ENCODE measurements at places on chromosomes 12 and 14.

- no peak for DNase-seq
Observed at GRCh38 chr12:106774808-106775524, 484 bp downstream of the RIC8B start.

- DNase-seq: no peak
Observed at GRCh38 chr12:104752016-104752415, 206.1 kb downstream of the SLC41A2 start.

- no peak for DNase-seq
Observed at GRCh38 chr12:3885277-3886094, 12.3 kb upstream of the PARP11 start.

DNA sequence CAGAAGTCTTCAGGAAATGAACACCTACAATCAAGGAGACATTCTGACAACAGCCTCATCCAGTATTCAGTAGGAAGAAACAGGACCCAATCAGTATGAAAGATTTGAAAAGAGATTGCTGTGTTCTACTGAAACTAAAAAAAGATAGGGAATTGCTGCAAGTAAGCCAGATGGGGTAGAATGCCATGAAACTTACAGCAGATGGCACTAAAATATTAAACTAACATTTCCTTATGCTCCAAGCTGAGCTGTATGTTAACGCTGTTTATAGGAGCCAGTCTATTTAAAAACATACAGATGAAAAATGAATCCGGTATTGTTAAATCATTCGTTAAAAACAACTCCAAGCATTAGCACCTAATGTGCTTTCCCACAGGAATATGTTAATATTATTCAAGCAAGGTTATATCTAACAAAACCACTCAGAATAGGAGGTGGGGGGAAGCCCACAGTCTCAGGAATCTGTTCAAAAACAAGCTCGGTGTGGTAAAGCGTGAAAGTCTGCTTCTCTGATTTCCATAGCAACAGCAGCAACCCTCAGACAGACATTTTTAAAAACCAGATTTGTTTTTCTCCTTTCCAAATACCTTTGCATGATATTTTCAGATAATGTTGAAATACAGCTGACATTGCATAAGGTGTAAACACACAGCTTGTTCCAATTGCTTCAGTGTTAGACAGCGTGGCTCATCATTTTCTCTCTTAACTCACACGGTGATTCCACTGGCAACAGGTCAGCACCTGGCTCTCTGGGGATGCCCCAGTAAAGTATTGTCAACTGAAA, 131.4 kb upstream of the CCDC175 start:
- DNase-seq: no peak

DNA sequence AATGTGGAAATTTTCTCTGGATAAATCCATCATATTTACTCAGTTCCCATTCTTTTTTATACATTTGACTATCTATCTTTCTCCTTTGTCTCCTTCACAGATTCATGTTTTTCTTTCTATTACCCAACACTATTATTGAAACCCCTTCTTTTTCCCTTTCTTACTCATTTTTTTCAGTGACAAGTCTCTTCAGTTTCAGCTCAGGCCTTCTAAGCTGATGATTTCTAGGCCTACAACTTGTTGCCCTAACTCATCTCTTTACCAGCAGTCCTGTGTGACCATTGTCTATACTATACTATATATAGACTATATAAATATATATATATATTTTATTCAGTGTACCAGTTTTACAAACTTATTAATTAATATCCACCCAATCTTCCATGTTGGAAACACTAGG, 31.8 kb downstream of the SLC16A7 start:
- DNase-seq: no peak

DNA sequence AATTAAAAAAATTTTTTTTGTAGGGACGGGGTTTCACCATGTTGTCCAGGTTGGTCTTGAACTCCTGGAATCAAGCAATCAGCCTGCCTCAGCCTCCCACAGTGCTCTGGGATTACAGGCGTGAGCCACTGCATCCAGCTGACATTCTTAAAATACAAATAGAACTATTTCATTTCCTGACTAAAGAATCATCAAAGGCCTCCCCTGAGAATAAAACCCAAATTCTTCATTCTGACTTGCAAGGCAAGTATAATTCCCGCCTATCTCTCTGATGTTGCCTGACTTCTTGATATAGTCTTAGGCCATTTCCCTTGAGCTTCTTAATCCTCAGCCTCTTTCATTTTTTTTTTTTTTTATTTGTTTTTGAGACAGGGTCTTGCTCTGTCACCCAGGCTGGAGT, 4.4 kb upstream of the BICD1 start:
- no peak for DNase-seq

GRCh38 chr12:12474931-12475795, 87.5 kb downstream of the DUSP16 start:
- no peak for DNase-seq

DNA sequence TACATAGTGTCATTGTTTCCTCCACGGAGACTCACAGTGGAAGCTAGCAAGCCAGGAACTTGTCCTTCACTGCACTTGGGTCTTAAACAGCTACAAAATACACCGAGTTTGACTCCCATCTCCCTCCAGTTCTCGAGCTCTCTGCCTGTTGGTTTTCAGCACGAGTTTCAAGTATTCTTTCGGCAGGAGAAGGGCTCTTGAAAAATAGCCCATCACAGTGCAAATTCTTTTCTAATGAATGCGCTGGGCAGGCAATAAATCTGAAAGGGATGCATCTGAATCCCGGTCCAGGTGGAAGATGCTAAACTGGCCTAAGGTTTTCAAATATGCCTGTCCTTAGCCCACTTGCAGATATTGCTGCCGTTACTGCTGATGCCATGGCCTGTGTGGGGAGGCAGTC, 173.9 kb downstream of the CACNA1C start:
- no peak for DNase-seq

GRCh38 chr14:90678420-90678819, 137.8 kb downstream of the TTC7B start:
- no peak for DNase-seq

DNA sequence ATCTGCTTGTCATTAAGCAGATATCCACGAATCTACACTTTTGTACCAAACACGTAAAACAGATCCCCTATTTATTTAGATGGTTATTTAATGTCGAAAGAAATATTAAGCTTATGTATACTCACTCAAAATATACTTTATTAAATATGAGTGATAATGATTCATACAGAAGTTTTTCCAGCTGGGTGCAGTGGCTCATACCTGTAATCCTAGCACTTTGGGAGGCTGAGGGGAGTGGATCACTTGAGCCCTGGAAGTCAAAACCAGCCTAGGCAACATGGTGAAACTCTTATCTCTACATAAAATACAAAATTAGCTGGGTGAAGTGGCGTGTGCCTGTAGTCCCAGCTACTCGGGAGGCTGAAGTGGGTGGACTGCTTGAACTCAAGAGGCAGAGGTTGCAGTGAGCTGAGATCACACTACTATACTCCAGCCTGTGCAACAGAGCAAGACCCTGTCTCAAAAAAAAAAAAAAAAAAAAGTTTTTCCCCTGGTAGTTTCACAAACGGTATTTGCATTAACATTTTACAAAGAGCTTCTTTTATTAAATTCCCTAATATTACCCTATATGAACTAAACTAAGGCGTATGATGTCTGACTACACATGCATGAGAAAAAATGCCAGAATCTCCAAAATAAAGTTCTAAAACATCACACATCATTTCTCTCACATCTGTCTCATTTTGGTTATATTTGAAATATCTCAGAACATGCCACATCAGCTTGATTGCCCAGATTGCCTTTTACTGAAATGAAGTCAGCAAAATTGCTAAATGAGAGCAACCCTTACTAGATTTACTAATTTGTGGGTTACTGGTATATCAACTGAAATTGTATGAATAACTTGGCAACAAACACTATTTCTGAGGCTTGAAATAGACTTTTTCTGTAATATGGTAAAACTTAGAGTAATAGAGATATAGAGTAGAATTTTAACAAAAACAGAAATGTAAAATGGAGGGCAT, 74.9 kb downstream of the PAWR start:
- DNase-seq: no peak

DNA sequence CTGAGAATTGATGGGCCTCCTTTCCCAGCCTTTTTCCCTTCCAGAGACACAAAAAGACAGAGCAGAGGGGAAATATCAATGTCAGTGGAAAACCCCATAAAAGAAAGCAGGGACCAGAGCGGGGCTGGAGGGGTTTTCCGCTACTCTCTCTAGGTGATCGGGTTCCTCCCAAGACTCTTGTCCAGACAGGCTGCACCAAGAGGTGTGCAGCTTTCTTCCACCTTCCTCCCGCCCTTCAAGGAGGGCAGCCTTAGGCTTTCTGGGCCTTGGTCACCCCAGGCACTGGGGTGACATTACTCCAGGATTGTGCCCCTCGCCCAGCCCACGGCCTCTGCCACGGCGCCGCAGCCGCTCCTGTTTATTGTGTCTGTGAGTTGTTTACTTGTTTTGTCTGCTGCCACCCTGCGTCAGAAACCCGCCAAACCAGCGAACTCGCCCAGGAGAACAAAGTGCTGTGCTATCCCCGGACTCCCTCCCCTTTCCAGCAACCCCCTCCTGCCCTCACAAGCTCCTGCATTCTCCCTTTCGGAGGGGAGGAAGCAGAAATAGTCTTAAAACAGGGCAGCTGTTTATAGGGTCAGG, 6.7 kb upstream of the HOXC6 start:
- no peak for DNase-seq

GRCh38 chr12:45547132-45547531, 182.4 kb upstream of the ARID2 start:
- no peak for DNase-seq

- DNase-seq: no peak
Observed at GRCh38 chr12:16884056-16884455, 278.1 kb upstream of the LMO3 start.

GRCh38 chr12:91178781-91179180, 3.8 kb downstream of the DCN start:
- DNase-seq: no peak

DNA sequence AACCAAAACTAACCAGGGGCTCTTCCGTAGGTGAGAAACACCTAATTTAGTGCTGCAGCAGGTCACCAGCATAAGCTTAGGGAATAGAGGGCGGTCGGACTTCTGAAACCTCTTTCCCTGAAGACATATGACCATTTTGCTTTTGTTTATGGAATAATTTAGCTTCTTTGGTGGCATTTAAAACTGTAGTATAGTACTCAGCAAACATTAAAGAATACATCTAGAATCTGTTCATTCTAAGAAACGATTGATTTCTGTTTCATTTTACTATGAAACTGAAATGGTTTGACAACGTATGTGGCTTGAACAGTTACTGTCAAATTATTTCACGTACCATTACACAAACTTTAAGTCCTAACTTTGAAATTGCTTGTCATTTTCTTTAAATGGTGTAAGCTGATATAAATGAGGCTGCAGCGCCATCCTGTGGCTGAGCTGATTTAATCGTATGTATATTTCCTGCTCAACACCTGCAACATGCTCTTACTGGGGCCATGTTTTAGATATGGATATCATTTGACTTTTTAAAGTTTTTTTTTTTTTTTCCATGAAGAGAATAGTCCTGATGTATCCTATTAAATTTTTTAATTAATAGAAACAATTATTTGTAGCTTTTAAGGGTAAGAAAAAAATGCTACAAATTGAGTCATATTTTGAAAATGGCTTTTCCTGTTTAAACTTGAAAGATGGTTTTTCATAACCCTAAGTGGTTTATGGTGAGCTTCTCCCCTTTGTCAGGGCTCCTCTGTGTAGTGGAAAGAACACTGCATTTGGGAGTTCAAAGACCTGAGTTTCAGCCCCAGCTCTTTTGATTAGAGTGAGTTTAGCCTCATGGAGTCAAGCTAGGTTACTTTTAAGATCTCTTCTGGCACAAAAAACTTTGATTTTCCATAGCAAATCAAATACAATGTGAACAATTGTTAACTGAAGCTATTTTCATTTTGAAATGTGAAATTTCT, 27.4 kb downstream of the CFAP54 start:
- DNase-seq: no peak

DNA sequence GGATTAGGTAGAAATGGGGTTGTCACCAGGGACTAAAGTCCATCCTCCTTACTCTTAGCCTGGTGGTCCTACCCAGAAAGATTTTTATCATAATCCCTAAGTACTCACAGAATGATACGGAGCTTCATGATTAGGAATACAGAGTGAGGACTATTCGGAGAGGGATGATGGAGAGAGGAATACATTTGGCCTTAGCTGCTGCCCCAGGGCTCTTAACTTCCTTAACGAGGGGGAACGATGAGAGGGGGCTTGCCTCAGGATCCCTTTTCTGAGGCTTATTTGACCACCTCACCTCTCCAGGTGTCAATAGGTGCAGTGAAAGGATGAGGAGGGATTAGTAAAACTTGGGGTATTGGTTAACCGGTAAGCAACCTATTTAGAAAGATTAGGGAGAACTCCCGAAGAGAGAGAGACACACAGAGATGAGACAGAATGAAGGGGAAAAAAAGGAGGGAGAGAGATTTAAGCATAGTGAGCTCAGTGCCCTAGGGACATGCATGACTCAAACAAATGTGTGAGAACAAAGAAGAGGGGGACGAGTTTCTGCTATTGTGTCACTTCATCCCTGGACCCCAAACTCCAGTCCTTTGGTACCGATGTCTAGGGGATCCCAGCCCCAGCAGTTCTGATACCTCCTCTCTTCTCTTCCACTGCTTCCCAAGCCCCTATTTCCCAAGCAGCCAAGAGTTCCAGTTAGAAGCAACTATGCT, 1.1 kb downstream of the NFE2 start:
- DNase-seq: no peak

DNA sequence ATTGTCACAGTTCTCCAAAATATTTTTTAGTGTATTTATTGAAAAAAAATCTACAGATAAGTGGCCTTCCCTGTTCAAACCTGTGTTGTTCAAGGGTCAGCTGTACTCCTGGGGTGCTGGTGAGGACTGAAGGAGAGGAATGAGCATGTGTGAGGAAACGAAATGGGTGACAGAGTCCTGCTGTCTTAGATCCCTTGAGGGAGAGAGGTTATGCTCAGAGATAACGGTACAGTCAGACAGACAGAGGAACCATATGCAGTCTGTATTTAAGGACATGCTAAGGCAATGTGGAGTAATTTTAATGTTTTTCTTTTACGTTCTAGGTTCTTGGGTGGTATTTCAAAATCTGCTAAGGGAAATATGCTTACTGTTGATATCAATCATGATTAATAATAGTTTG, 352.9 kb upstream of the RGS6 start:
- DNase-seq: no peak

GRCh38 chr14:88632512-88632911, 69.7 kb downstream of the ZC3H14 start:
- no peak for DNase-seq

DNA sequence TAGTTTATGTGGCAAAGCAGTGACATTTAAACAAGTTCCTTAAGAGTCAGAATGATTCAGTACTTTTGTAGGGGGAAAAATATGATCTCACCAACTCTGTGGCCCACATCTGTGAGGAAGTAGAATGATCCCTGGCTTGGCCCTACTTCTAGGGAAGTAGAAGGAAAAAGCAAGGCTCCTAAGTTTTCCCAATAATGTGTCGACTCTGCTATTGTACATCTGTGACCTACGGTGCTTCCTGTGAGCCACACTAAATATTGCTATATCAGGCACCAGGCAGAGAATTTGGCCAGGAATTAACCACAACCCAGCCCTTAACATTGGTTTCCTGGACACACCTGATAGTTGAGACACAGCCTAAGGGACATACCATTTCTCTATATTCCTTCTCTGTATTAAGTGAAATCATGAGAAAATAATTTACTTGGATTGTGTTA, 9.3 kb upstream of the NID2 start:
- DNase-seq: no peak

GRCh38 chr14:101763941-101764709, 2.6 kb downstream of the PPP2R5C start:
- no peak for DNase-seq
